ENCODE measurements at places on chromosomes 6 and 20.

DNA sequence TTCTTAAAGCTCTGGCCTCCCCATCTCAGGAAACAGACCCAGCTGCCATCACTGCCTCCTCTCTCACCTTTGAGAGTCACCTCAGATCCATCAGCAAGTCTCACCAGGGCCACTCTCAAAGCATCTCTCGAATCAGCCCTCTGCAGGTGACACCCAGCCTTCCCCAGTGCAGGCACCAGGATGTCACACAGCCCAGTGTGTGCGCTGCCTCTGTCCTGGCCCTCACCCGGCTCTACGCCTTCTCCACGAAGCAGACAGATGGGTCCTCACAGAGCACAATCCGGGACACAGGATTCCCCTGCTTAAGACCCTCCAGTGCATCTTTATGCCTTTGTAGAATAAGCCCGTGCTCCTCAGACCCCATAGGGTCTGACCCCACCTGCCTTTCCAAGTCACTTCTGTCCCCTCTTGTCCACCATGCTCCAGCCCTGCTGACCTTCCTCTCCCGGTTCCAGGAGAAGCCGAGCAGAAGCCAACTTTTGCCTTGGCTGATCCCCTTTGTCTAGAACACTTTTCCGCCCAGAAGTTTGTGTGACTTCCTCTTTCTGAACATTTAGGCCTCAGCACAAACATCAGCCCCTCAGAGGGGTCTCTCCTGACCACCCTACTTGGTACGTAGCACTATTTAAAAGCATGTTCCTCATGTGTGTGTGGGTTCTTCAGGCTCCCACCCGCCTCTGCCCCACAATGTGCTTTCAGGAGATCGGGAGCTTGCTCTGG, 60.2 kb downstream of the PSMG4 start:
- DNase-seq, result no peak

GRCh38 chr6:116412270-116412669, 41.5 kb downstream of the DSE start:
- no peak for DNase-seq

- DNase-seq, result no peak
Observed at GRCh38 chr20:38298768-38299288, 5.1 kb upstream of the BPI start.

DNA sequence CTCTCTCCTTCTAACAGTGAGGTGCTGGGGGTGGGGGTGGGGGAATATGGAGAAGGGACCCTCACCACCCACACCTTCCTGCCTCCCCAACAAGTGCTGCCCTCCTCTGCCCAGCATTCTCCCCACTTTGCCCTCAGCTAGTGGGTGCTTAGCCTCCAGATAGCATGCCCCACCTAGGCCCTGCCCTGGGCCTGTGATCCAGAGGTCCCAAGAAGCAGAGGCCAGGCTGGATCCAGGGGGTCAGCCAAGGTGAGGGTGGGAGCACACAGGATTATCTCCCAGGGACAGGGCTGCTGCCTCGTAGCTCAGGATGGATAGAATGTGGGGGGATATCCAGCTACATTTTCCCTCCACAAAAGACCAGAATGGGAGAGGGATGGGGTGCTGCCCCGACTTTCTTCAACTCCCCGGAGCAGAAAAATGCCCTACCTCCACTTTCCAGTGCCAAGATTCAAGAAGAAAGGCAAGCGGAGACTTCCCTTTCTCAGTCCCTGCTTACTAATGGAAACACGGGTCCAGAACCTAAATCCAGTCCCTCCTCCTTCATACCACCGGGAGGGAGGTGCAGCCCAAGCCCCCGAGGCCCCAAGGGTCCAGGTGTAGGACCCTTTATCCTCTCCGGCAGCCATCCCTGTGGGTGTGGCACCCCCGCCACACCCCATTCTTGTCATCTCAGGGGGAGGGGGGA, 987 bp downstream of the ADISSP start:
- no peak for DNase-seq

DNA sequence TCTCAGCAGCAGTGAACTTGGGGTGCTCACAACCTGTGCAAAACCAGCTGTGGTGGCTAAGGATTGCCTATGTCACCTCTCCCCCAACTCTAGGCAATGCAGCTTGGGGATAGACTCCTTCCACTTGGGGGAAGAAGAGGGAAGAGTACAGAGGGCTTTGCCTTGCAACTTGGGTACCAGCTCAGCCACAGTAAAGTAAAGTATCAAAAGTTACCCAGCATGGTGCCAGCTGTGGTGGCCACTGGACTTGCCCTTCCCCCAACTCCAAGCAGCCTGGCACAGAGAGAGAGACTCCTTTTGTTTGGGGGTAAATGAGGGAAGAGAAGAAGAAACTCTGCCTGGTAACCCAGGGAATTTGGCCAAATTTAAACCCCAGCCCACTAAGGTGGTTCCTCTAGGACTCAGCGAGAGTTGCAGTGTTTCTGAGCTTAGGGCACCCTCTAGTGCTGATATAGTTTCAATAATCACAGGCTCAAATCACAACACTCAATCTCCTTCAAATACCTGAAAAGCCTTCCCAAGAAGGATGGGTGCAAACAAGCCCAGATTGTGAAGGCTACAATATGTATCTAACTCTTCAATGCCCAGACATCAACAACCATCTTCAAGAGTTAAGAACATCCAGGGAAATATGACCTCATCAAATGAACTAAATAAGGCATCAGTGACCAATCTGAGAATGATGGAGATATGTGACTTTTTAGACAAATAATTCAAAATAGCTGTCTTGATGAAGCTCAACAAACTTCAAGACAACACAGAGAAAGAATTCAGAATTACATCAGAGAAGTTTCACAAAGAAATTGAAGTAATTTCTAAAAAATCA, 7.6 kb upstream of the DEFB129 start:
- DNase-seq, result no peak

- DNase-seq, result no peak
Observed at GRCh38 chr6:52535711-52536423, 41.0 kb downstream of the TRAM2 start.
